ENCODE measurements at places on chromosomes 11 and 22. TPM values are rescaled to one million over a fixed set of nuclear protein-coding genes. Genes with fewer than 3 reads are reported as not detected.

The CALCA gene
- total RNA-seq = not detected

The SPCS2 gene
- 242 TPM for total RNA-seq

The MMP1 gene
- total RNA-seq = 0.15 TPM

The CDKN1C gene
- 4.6 TPM for total RNA-seq

The OR51B5 gene
- total RNA-seq = not detected

The OR4S2 gene
- total RNA-seq = not detected

The ST14 gene
- total RNA-seq = 1.8 TPM

The DERL3 gene
- total RNA-seq = 1.0 TPM

The LAYN gene
- total RNA-seq = 3.6 TPM

The CNTF gene
- 3.0 TPM for total RNA-seq

The JAM3 gene
- 45.4 TPM for total RNA-seq

The SDHAF2 gene
- 43.2 TPM for total RNA-seq

The KLHDC7B gene
- 1.8 TPM for total RNA-seq

The CATSPERZ gene
- 0.64 TPM for total RNA-seq

The BAIAP2L2 gene
- total RNA-seq = 0.18 TPM

The DCDC1 gene
- total RNA-seq = not detected

The ELF5 gene
- not detected for total RNA-seq

The BSCL2 gene
- total RNA-seq = 82.1 TPM

The CHKB gene
- total RNA-seq = 43.5 TPM

The OR51G1 gene
- total RNA-seq = not detected

Data from Panc1 (cell line).